Smooth muscle cell of the brain vasculature (primary cell): ENCODE measurements at places on chromosomes 16 and 17.
A peak's percentile ranks its signal among the peaks of the same experiment; 100 is the strongest.

- no peak for DNase-seq
Measured at GRCh38 chr17:19996502-19996901, 12.7 kb upstream of the SPECC1 start.

DNA sequence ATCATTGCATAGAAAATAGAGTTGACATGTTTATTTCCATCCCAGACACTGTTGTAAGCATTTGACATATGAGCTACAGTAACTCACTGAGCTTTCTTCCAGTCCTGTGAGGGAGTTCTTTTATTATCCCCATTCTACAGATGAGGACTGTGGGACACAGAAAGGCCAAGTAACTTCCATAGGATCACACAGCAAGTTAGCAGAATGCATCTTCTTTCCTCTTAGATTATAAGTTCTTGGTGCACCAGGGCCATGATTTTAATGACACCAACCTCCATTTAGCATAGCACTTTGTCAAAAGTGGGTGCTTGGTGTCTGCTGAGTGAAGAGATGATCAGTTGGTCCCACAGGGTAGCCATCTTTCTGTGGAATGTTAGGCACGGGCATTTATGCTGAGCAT lies 12.7 kb downstream of the JPT2 start:
- no peak for DNase-seq

GRCh38 chr16:47392081-47392480 lies 68.8 kb downstream of the ITFG1 start:
- DNase-seq: peak; percentile 51

- no peak for DNase-seq
Measured at GRCh38 chr17:69059458-69060175, 1.1 kb downstream of the ABCA9 start.

DNA sequence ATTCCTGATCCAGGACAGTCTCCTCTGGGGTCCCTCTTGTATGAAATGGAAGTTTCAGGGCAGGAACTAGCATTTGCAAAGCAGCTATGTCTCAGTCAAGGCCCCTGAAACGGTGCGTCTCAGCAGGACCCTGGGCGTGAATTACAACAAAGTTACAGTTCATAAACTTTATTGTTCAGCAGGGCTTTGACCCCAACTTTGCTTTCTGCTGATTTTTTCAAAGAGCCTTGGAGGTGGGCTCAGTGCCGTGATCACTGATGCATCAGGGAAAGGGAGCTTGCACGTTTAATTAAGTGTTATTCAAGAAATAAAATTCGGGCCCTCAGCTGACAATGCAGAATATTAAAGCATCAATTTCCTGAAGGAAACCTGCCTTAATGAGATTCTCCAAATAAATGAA lies 260.1 kb upstream of the C16orf82 start:
- no peak for DNase-seq

- DNase-seq: no peak
Measured at GRCh38 chr16:80997964-80998620, 8.6 kb downstream of the CMC2 start.

GRCh38 chr17:15414532-15415306 lies 52.7 kb downstream of the CDRT4 start:
- DNase-seq: no peak

- DNase-seq: no peak
Measured at GRCh38 chr16:89511374-89511773, 3.2 kb downstream of the SPG7 start.

DNA sequence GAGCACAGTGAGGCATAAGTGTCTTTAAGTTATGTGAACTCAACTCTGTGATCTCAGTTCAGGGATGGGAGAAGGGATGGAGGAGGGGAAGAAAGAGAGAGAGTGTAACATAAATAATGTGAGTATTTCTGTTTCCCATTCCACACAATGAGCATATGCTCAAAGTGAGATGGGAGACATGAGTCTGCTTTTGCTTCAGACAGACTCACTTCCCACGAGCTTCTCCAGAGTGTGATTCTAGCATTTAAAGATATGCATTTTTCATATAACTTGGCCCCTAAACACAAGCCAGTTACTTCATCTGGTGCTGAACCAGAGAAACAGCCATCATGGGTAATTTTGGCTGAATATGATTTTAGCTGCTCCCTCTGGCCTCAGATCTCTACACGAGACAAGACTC lies 35.0 kb downstream of the SHISA9 start:
- no peak for DNase-seq

DNA sequence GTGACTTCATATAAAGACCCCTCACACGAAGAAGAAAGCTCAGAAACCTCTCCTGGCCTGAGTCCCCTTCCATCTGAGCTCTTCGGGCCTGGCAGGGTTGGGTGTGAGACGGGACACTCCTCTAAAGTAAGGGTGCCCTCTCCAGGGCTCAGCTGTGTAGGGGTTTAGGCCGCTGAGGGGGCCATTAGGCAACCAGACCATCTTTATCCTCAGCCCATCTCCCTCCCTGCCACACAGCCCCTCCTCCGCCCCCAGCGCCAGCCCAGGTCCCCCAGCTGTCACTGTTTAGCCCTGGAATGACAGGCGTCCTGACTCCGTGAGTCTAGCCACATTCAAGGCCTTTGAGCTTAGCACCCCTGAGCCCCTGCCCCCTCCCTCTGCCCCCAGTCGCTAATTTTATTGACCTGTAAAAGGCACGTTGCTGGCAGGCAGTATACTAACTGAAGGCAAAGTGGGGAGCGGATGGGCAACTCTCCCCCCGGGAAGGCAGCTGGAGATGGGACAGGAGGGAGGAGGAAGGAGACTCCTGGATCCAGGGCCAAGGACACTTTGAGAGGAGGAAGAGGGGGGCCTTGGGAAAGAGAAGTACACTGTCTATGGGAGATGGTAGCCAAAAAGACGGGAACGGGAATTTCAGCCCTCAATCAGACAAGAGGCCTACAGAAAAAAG lies 592 bp upstream of the ZNF385C start:
- no peak for DNase-seq

GRCh38 chr17:65254166-65254565 lies 117.0 kb downstream of the RGS9 start:
- no peak for DNase-seq

DNA sequence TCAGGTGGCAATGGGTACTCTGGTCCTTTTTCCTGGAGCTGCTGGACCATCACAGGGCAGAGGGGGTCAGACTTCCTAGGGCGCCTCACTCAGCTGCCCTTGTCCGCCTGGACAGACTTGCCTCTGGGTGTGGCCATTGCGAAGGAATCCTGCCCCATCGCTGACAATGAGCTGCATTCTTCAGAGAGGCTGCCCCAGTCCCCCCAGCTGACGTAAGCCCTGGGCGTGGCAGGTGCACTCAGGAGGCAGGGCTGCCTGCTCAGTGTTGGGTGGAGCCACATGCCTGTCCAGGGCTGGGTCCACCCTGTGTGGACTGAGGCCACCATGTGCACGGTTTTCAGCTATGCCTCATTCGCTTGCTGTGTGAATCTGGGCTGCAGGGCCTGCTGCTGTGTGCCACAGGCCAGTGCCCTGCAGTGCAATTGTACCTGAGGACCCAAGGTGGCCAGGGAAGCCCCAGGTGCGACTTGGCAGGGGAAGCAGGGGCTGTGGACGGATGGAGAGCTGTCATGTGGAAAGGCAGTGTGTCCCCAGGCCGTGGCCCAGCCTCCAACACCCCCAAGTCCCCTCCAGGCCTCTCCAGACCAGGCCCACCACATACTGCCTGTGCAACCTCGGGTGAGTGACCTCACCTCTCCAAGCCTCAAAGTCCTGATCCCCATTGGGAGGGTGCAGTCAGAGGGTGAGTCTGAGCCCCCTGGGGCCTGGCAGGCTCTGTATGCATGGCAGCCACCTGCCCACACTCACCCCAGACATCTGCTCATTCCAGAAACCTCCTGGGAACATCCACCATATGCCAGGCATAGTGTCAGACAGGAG lies 14.0 kb upstream of the MPRIP start:
- DNase-seq: no peak

- no peak for DNase-seq
Measured at GRCh38 chr17:58416937-58417299, 416 bp downstream of the RNF43 start.

DNA sequence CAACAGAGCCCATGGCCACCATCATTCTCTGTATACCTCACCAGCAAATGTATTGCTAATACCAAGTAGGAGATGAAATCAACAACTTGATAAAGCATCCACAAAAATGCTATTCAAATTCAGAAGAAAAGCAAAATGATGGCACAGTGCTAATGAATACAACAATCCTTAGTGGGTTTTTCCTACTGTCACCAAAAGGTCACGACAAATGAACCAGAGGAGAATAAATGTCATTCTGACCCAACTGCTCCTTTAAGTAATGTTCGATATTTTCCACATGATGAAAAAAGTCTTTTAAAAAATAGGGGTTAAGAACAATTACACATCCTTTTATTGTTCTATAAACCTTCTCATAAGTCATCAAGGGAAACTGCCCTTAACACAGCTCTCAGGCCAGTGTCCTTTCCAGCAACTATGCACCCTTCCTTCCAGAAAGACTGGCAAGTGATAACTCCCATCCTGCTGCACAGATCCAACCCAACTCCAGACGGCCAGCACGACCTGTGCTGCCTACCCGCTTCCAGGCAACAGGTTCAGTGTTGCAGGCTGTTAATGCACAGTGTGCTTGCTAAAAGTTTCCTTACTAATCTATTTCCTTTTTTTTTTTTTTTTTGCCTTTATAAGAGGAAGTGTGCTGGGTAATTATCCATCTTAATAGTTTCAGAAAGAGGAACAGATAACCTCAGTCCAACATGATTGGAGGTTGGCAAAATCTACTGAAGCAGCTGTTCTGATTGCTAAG lies 15.4 kb downstream of the FBXO31 start:
- DNase-seq: no peak

- no peak for DNase-seq
Measured at GRCh38 chr16:9219813-9220212, 128.4 kb downstream of the HAPSTR1 start.
